ENCODE measurements at places on chromosomes 5 and 9.

DNA sequence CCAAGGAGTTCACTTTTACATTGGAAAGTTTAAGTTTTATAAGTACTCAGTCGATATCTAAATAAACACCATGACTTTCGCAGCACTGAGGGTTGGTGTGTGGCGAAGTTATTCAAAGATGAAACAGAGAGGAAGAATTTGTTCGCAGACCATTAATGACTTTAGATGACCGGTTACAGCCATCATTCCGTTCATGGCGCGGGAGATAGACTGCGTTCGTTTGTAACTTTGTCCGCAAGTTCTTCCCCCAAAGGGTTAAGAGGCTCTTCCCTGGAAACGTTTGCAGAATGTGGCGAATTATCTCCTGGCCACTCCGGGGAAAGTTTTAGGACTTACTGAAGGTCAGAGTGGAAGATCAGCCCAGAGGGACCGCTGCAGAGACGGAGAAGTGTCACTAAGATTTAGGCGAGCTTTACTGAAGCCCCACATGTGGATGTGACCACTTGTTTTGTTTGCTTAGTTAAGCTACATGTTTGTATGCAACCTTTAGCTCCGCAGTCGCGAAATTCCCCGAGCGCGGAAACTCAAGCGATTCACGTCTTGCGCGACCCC is 2.2 kb upstream of the FOXD1 start:
- no peak for DNase-seq

- DNase-seq, result no peak
Observed at GRCh38 chr5:67364381-67364970, 167.9 kb upstream of the CD180 start.

GRCh38 chr5:172680921-172681320 is 39.9 kb downstream of the NEURL1B start:
- no peak for DNase-seq

DNA sequence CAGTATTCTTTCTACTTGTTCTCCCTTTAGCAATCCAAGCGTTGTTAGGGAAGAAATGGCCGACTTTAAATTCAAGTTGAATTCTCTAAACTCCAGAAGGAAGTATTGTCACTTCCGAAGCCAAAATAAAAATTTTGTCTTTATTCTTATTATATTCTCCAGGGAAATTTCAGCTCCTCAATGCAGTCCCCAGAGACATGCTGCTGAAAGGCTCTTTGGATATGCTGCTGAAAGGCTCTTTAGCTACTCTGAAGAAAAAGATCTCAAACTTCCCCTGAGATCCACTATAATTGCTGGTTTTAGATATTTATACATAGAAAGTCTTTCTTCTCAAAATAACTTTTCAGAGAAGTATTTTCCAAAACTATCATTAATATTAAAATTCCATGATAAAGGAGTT is 92.3 kb upstream of the PARP8 start:
- no peak for DNase-seq

- no peak for DNase-seq
Observed at GRCh38 chr5:10707198-10708142, 53.6 kb downstream of the DAP start.

DNA sequence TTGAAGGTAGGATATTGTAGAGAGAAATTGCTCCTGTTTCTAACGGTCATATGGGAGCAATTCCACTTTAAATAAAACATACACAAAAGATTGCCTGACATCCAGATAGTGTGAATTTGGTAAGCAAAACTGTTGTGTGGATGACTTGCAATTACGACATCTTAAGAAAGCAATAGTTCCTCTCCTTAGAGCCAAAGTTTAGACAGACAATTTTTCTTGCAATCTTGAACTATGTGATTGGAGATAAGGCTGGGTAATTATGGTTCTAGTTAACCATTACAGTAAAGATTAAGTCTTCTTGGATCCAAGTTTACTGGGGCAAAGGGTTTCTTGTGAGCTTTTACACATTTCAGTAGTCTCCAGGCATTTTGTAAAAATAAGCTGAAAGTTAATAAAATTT is 1080.6 kb upstream of the CDH6 start:
- DNase-seq, result no peak

- DNase-seq, result no peak
Observed at GRCh38 chr9:13665418-13666066, 386.1 kb upstream of the MPDZ start.

DNA sequence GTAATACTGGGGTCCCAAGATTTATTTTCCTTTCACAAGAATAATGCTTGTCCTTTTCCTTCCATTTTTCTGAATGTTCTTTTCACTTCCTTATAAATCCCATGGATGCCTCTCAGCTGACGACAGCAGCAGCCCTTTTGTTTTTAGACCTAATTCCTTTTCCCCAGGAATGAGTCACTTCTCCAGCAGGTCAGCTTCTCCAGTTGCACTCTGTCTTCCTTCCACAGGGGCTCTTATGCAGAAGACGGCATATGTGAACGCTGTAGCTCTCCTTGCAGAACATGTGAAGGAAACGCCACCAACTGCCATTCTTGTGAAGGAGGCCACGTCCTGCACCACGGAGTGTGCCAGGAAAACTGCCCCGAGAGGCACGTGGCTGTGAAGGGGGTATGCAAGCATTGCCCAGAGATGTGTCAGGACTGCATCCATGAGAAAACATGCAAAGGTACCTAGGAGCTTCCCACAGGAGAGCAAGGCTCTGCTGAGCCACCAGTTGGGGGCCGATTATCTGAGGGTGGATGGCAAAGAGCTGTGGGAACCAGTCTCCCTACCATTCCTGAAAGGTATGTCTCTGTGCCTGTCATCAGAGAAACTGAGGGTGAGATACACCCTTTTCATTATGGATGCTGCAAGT is 72.9 kb downstream of the RFK start:
- no peak for DNase-seq

DNA sequence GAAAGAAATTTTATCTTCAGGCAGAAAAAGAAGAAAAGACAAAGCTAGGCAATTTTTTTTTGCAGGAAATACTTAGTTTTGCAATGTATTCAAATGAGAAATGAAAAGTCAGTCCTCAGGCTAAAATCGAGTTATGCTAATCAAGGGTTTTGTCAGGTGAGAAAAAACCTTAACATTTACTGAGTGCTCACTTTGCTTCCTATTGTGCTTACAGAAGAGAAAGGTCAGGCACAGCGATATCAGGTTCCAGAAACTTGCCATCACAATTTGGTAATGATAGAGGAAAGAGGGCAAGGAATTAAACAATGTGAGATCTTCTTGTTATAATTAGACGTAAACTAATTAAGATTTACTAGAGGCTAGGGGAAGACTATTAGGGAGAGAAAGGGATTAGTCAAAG is 431.7 kb upstream of the CTNND2 start:
- no peak for DNase-seq

- no peak for DNase-seq
Observed at GRCh38 chr5:103330875-103331274, 72.3 kb downstream of the MACIR start.

DNA sequence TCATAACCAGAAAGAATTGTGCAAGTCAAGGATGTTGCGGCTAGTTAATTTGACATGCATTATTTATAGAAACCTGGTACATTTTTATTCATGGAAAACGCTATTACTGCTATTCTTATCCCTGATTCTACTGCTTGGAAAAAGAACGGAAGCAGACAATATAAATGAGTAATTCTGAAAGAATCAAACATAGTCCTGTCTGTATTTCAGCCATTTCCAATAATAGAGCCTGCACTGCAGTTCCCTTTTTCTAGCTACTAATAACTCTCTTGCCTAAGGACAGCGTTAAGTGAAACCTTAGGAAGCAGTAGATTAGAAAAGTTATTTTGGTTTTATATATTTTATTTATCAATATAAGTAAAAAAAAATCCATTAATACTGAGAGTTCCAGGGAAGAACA is 414.9 kb downstream of the CYLC2 start:
- DNase-seq, result no peak

DNA sequence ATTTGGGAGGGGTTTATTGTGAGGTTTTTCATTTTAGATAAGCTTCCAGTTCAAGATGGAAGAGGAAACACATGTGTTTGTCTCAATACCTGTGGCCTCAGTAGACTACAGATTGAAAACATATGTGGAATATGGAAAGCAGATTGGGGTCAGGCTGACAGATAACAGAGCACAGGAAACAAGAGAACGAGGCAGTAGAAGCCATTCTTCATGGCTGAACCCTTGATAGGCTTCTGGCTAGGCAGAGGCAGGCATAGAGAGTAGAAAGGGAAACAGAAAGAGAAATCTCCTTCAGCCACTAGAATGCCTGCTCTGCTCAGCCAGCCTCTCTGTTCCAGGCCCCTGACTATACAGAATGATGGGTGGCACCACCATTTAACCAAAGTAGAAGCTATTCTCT is 152.5 kb downstream of the MUSK start:
- DNase-seq, result no peak

DNA sequence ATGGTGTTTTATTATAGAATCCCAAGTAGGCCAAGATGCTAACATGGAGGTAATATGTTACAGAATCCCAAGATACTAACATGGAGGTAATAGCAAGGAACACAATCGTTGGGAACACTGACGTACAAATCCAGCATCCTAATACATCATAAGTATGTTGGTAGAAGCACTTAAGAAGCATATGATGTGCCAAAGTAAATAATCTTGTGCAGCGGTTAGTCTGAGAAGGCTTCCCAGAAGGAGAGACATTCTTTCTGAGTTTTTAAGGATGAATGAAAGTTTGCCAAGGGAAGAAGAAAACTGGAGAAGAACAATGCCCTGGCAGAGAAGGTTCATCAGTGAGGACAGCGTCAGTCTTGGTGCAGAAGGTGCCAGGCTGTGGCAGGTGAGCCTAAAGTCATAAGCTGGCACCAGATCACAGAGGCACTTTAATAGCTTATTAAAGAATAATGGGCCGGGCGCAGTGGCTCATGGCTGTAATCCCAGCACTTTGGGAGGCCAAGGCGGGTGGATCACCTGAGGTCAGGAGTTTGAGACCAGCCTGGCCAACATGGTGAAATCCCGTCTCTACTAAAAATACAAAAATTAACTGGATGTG is 294.5 kb upstream of the PIK3R1 start:
- no peak for DNase-seq

GRCh38 chr5:133565993-133566392 is 46.3 kb downstream of the FSTL4 start:
- DNase-seq, result no peak

DNA sequence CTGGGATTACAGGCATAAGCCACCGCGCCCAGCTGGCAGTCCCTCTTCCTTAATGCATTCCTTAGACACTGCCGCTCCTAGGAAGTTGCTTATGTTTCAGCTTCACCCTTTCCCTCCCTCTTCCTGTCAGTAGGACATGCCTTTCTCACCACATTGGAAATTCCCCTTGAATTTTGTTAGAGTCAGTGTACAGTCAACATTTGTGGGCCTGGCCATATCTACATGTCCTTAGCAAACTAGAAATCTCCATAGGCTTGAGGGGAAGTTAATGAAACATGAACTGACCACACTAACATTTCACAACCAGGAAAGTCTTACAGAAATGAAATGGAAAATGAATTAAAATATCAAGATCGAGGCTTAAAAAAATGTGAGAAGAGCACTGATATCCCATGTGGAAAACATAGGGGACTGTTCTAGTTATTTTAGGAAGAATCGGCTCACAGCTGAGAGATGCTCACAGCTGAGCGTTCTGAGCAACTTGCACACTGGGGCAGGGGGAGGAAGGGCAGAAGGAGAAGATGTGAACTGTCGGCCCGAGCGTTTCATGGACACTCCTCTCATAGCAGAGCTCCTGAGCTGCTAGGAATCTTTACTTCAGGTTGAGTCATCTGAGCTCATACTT is 21.1 kb upstream of the LVRN start:
- DNase-seq, result no peak
